Stimulated activated CD4-positive, alpha-beta T cell treated with anti-CD3 and anti-CD28 coated beads, TNF-alpha, amount 100 ng/mL, for 24 hours (primary cell): ENCODE measurements at places on chromosomes 2 and 18.

- DNase-seq = no peak
These were observed 46.4 kb downstream of the SLC25A12 start for GRCh38 chr2:171847627-171848026.

DNA sequence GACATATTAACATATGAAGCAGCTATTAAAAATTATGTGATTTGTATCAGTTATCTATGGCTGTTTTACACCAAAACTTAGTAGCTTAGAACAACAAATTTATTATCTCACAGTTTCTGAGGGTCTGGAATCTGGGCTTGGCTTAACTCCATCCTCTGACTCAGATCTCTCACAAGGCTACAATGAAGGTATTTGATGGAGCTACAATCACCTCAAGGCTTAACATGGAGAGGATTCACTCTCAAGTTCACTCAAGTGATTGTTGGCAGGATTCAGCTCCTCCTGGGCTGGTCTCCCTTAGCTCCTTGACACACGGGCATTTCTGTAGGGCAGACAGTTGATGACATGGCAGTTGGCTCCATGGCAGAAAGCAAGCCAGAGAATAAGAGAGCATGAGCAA lies 133.0 kb upstream of the SLC14A2 start:
- DNase-seq = no peak

DNA sequence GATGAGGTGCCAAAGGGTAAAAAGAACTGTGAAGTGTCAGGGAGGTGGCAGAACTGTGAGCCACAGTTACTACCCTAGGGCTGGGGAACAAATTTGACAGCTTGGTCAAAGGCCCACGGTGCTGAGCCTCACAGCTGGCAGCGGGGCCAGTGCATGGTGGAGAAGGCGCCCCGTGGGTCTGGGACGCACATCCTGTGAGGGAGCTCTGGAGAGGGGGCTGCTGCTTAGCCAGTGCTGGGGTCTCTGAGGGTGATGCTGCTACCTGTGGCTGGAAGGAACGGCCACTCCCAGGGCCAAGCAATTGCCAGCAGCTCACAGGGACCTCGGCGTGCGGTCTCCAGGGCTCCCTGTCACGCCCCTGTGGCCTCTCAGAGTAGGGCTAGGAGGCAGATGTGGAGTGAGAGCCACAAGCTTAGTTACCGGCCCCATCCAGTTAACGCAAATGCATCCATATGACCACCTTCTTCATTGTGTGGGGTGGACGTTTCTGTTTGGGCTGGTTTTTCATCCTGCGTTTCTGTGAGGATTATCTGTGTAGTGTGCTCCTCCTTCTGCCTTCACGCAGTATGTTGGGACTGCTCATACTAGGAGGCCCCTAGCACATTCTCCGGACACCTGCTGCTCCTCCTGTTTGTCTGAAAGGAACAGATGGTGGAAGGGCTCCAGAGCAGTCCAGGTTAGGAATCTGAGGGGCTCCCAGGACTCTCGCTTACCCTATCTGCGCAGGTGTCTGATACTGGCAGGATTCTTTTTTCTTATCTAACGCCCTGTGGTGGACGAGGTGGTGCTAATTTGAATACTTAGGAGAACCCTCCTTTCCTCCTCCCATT lies 26.0 kb downstream of the STK25 start:
- DNase-seq = no peak

DNA sequence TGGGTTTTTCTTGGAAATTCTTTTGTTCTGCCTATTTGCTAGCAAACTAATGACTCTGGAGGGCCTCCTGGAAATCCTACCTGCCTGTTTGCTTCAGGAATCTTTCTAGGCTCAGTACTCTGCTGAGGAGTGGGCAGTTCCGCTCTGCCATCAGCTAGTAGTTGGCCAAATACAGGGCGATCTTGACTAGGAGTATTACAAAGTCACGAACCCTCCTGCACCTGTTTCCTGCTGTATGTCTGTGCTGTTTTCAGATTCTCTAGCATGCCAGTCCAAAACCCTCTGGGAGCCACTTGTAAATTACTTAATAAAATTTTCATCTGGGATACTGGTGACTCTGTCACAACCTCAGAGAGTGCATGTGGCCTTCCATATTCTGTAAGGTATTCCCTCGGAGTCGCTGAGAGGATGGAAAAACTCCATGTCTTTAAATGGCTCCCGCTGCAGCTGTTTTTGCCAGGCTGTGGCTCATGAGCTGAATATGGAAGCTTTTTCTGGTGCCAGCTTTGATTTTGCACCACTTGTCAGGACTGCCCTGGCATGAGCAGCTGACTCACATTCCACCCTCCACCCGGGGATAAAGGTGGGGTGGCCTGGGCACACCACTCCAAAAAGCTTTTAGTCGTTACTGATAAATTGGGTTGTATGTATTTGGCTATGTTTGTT lies 123.0 kb downstream of the RTN4 start:
- no peak for DNase-seq

DNA sequence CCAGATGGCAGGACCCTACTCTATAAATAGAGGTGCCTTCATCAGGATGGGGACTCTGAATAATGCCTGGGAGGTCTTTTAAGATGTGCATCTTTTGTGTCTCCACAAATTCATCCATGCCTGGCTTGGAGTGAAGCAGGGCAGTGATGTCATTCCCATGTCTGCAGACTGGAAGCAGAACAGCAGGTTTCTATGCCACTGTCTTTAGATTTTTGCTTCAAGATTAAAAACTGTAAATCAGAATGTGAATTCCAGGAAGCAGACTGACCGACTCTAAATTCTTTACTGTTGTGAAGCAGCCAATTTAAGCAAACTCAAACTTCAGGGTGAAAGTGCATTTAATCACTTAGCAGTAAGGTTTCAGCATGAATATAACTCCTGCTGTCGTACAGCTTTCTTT lies 159.3 kb downstream of the SCG2 start:
- no peak for DNase-seq

- no peak for DNase-seq
These were observed 119.9 kb upstream of the THUMPD2 start for GRCh38 chr2:39898934-39899333.

- DNase-seq = no peak
These were observed 24.5 kb downstream of the PTPN18 start for GRCh38 chr2:130380096-130380934.

DNA sequence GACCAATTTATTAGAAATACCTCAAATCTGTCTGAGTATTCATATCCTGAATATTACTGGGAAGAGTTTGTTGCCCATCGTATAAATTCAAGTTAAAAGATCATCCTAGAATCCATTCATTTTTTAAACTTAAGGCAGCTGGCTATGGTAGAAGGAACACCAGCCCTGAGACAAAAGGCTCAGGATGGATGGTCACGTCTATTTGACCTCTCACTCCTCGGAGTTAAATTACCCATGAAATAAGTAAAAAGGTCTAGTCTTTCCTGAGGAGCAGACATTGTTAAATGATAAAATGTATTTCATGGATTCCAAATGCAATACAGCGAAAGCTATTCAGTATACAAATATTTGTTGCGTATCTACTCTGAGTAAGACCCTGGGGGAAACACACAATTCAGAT lies 826.0 kb upstream of the LRATD1 start:
- no peak for DNase-seq

- DNase-seq = no peak
These were observed 16.1 kb upstream of the ZNF236 start for GRCh38 chr18:76806301-76806700.

GRCh38 chr2:18558458-18558857 lies 2.0 kb downstream of the RDH14 start:
- DNase-seq = no peak

- DNase-seq = no peak
These were observed 291.6 kb downstream of the CMPK2 start for GRCh38 chr2:6574121-6574520.

- no peak for DNase-seq
These were observed 964 bp upstream of the GALNT3 start for GRCh38 chr2:165795011-165795410.

GRCh38 chr2:144650907-144651306 lies 131.0 kb upstream of the ZEB2 start:
- no peak for DNase-seq

DNA sequence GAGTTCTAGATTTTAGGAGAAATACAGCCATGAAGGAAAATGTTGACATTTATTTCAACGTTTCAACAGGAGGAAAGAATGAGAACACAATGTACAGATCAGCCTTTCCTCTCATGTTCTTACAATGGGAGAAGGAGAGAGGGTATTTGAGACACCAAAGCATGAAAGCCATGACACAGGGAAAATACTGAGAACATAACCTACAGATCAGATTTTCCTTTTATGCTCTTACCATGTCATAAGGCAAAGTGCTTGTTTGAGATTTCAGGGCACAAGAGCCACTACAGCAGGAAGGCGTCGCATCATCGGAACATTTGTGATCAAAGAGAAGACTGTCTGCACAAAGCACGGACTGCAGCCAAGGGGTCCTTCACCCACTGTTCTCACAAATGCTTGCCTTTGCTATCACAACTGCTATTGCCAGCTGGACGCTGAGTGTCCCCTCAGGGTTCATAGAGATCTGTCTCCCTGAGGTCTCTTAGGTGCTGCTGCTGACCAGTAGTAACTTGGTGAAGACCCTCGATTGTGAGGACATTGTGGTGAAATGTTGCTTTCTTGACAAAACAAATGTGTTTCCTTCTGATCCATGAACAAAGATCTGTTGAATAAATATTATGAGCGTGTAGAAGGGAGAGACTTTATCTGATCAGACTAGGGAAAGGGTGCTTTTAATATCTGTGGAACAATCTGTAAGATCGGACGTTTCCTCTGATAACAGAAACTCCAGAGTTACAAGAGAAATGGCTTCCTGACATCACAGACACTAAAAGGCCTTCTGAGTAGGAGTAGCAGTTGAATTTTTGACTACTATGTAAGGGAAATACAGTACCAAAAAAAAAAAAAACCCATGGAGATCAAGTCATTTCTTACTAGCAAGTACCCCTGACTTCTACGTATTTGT lies 6.4 kb upstream of the IL1RL1 start:
- DNase-seq = no peak

GRCh38 chr2:183951630-183952029 lies 646.7 kb upstream of the ZNF804A start:
- no peak for DNase-seq

- no peak for DNase-seq
These were observed 254.8 kb downstream of the GLI2 start for GRCh38 chr2:120990451-120990871.
